ENCODE measurements at places on chromosomes 4 and X. TPM values are rescaled to one million over a fixed set of nuclear protein-coding genes. Genes with fewer than 3 reads are reported as not detected.

- no peak overlapping the region for H3K27ac ChIP-seq
- no peaks in the 10 kb centered on the region for H3K4me1 ChIP-seq
- H3K36me3 ChIP-seq: no peaks in the 10 kb centered on the region
Measured at GRCh38 chr4:162700358-162700757, 466.3 kb downstream of the NAF1 start.

DNA sequence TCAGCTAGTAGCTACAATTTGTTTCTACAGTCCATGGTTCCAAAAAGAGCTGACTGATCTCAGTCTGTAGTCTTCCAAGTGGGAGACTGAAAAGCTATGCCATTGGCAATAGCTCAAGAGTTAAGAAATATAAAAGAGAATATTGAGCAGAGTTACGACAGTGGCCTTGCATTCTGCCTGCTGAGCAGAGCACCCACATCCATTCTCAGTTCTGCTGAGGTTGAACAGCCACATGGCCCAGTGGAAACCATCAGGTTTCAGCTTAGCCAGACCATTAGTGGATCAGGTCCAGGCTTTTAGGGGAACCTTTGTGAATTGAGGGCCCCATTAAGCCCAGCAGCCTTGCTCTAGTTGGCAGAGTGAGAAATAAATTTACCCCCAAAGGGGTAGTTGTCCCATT lies 28.1 kb downstream of the ZNF81 start:
- H3K36me3 ChIP-seq: peaks cover 33% of the 10 kb centered on the region
- DNase-seq: no peak
- H3K27ac ChIP-seq: no peak overlapping the region
- no peaks in the 10 kb centered on the region for H3K27me3 ChIP-seq
- no peak overlapping the region for H3K4me3 ChIP-seq

DNA sequence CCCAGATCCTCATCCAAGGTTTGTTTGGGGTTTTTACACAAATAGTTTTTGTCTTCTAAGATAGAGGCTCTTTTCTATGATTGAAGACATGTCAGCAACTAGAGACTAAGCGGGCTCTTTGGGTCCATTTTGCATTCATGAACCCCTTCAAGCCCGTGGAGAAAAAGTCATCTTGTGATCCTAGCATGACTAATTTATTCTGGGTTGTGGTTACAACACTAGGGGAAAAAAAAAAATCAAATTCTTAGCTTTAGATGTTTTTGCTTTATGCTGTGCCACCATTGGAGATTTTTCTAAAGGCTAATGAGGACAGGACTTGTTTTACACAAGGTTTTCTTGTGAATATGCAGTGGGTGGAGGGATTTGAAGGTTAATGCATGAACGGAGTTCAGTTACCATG lies 440.0 kb downstream of the PCDH7 start:
- no peaks in the 10 kb centered on the region for H3K36me3 ChIP-seq
- H3K27ac ChIP-seq: no peak overlapping the region
- H3K27me3 ChIP-seq: no peaks in the 10 kb centered on the region
- H3K4me3 ChIP-seq: no peak overlapping the region
- DNase-seq: no peak

DNA sequence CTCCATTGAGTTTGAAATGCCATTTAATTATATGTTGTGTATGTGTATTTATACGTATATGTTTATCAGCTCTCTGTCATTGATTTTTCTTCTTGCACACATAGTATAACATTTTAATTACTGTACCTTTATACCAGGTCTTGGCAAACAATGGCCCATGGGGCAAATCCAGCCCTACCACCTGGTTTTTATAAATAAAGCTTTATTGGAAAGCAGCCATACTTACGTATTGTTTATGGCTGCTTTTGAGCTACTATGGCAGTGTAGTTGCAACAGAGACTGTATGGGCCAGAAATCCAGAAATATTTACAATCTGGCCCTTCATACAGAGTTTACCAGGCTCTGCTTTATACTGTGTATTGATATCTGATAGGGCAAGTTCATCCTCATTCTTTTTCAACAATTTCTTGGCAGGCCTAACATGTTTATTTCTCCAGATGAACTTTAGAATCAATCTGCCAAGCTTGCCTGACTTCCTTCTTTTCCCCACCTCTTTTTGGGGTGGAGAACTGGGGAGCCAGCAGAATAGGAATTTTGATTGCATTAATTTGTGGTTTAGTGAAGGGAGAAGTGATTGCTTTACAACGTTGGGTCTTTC lies 15.8 kb downstream of the DCUN1D4 start:
- H3K27ac ChIP-seq: no peak overlapping the region
- H3K4me1 ChIP-seq: peaks cover 16% of the 10 kb centered on the region
- H3K27me3 ChIP-seq: no peaks in the 10 kb centered on the region
- no peak overlapping the region for H3K4me3 ChIP-seq

GRCh38 chr4:29336861-29337260 lies 1383.3 kb upstream of the PCDH7 start:
- H3K27me3 ChIP-seq: no peaks in the 10 kb centered on the region
- H3K4me3 ChIP-seq: no peak overlapping the region
- no peak overlapping the region for H3K27ac ChIP-seq
- no peak for DNase-seq
- H3K4me1 ChIP-seq: no peaks in the 10 kb centered on the region

STOX2 gene
- not detected for total RNA-seq

PDZD4 gene
- 0.07 TPM for total RNA-seq
